ENCODE measurements at places on chromosomes 5 and 9.

DNA sequence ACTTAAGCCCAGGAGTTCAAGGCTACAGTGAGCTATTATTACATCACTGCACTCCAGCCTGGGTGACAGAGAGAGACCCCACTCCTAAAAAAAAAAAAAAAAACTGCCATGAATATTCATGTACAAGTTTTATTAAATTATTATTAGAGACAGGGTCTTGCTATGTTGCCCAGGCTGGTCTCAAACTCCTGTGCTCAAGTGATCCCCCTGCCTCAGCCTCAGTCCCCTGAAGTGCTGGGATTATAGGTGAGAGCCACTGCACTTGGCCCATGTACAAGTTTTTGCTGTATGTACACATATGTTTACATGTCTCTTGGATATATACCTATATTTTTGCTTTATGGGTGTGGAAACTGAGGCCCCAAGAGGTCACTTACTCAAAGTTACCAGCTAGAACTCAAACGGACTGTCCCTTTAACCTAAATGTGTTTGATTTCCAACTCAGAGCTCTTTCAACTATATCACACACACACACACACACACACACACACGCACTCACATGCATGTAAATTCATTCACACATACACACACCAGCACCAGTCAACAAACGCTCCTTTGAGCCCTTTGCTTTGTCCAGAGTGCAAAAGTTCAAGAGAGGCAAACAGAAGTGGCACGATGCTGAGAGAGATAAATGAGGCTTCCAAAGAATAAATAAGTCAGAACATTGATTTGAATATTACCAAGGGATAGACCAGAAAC is 42.3 kb upstream of the STRBP start:
- DNase-seq, result no peak

GRCh38 chr9:38263532-38263931 is 129.0 kb upstream of the ALDH1B1 start:
- no peak for DNase-seq

GRCh38 chr9:76534026-76534425 is 75.0 kb downstream of the GCNT1 start:
- DNase-seq, result no peak

- DNase-seq, result no peak
These were observed 14.0 kb downstream of the MTRR start for GRCh38 chr5:7882926-7883325.

- no peak for DNase-seq
These were observed 5.6 kb downstream of the JMY start for GRCh38 chr5:79241535-79241979.

- DNase-seq, result no peak
These were observed 59.5 kb downstream of the EGFLAM start for GRCh38 chr5:38317868-38318267.

DNA sequence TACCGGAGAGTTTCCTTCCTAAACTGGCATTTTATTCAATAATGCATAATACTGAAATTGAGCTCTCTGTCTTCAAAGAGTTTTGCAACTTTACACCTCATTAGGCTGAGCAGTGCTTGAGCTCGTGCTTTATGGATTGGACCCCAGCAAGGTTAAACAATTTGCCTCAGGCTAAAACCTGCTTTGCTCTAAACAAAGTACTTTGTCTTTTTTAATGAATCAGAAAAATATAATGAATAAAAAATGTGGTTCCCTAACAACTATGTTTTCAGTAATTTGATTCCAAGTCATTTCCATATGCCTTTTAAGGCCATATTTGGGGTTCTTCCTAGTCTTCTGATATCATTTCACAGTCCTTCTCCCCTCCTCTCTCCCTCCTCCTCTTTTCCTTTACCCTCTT is 20.0 kb downstream of the ZNF366 start:
- no peak for DNase-seq

DNA sequence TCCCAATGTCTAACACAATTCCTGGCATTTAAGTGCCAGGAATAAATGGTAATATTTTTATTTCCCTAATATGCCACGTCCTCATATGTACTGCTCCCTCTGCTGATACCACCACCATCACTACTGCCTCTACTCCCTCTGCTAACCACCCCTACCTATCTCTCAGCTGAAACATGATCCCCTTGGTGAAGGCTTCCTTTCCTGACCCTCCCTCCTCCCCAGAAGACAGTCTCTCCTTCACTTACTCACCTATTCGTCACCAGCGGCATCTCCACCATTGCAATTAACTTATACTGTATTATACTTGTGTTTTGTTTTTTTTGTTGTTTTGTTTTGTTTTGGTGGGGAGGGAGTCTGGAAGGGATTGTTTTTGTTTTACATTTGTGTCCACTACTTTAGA is 4.8 kb downstream of the DENND1A start:
- no peak for DNase-seq

DNA sequence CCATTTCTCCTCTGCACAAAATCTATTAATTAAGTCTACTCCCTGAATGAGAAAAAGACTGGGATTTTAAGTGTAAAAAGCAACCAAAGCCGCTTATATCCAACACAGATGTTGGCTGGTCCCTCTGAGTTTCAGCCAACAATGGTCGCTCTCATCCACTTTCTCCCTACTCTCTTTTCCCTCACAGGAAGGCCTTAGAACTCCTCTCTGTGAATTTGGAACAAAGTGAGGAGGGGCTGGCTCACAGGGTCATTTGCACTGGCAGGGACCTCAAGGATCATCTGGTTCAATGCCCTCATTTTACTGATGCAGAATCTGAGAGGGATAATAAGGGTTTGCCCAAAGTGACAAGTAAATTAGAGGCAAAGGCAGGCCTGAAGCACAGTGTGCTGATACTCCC is 64.0 kb downstream of the DPYSL3 start:
- no peak for DNase-seq

DNA sequence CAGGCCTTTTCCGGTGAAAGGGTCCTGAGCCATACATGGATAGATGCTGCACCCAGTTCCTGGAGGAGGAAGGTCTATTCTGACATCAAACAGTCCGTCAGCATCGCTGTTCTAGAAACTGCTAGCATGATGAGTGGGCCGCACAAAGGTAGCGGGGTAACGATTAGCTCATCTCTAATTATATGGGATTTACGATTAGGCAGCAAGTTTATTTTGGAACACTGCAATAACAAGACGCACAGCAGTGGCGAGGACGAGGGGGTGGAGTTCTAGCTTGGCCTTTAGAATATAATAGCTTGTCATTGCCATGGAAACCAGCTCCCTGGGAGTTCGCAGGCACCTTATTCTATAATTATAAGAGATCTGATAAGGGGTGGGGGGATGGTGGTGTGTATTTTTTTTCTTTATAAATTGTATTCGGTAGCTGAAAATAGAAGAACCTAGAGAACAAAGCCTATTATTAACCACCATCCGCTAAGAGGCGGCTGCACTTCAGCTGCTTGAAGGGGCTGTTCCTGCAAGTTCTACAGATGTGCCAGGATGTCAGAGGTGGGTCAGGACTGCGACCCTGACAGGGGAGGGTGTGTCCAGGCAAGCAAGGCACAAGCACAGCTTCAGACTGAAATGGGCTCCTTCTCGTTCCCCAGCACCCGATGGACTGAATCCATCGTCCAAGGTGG is 311.0 kb downstream of the AGTPBP1 start:
- no peak for DNase-seq

GRCh38 chr5:140338336-140338735 is 8.1 kb downstream of the HBEGF start:
- peak; percentile 27 for DNase-seq

- DNase-seq, result no peak
These were observed 674.6 kb upstream of the ZNF608 start for GRCh38 chr5:125421006-125421405.

DNA sequence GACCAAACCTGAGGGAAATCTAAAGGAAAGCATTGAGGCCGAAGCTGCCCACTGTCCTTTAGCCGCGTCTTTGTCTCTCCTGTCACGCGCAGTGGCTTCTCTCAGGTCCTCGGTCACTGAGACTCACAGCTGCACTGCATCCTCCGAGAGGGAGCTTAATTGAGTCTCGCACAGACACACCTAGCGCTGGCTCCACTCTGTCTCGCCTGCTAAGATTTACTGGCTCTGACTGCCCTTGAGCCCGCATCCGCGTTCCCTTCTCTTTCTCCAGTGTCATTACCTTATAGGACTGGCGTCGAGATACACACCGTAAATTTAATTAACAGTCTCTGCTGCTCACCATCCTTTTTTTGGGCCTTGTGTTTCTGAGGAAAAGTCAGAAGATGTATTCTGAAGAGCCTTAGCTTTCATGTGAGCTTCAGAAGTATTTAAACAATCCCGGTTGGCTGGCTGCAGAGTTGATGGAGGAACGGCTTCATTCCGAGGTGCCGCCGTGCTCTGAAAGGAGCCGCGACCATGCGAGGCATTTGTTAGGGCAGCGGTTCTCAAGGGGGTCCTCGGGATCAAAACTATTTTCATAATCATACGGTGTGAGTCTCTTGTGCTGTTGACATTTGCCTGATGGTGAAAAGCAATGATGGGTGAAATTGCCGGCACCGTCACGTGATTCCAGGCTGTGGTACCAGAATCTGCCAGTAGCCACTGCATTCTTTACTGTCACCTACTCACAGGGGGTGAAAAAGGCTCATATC is 58.3 kb downstream of the GPR107 start:
- DNase-seq, result no peak

- DNase-seq, result no peak
These were observed 43.6 kb downstream of the GAS1 start for GRCh38 chr9:86903734-86904085.

DNA sequence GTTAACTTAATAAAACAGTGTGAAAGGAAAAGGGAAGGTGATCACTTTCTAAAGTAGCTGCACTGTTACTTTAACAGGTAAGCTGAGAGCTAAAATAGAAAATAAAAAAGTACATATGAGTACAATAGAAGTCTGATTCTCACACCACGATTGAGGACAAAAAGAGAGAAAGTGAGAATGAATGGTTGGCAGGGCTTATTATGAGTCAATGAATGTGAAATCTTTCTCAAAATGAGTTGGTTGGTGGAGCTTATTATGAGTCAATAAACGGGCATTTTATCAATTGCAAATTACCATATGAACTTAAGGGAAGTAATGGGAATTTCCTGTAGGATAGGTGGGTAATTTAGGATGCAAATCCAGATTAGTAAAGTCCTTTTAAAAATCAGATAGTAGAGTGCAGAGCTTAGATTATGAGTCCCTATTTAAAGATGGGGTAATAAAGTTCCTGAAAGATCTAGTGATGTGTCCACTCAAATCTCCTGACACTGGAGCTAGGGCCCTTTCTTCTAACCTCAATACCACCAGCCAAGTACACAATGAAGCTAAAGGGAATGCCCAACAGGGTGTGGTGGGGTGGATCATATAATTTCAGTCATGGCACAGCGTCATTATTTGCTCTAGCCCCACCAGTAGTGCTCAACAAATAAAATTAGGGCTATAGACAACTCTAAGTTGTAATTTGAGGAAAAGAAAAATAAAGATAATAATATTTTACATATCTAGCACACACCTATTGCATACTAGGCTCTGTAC is 21.1 kb upstream of the TLR4 start:
- no peak for DNase-seq

DNA sequence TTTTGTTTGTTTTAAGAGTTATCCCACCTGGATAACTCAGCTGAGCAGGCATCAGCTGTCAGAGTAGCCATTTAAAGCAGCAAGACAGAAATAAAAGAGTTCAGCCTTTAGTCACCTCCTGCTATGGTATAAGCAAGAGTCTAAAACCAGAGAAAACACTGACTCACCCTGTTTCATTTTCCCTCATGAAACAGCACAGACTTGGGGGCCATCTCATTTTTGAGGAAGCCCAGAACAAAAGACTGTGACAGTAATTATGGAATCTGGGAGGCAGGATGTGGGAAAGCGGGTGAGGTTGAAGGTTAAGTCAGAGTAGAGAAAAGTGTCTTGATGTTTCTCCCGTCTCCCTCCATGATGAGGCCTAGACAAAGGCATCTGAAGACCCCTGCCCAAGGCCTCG is 90.2 kb upstream of the FAM174A start:
- DNase-seq, result no peak

GRCh38 chr5:30436691-30437090 is 756.8 kb upstream of the CDH6 start:
- DNase-seq, result no peak

- no peak for DNase-seq
These were observed 35.4 kb upstream of the AKNA start for GRCh38 chr9:114423181-114423580.

GRCh38 chr5:17895288-17896033 is 261.2 kb downstream of the TAF11L14 start:
- DNase-seq, result no peak

DNA sequence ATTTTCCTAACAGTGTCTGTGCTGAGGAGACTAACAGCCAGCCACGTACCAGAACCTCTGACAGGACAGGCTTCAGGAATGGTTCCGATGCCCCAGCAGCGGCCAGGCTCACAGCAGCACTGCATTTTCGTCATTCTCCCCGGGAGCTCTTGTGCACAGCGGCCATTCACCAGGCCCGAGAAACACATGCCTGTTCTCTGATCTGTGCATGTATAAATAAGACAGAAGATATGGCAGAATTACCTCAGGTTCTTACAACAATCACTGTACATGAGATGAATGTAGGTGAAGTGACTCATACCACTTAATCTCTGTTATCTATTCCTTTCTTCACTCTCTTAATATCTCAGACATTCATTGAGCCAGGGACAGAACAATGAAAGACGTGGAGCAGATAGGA is 143.0 kb downstream of the FBN2 start:
- no peak for DNase-seq

GRCh38 chr5:43275391-43275790 is 37.8 kb downstream of the HMGCS1 start:
- no peak for DNase-seq

DNA sequence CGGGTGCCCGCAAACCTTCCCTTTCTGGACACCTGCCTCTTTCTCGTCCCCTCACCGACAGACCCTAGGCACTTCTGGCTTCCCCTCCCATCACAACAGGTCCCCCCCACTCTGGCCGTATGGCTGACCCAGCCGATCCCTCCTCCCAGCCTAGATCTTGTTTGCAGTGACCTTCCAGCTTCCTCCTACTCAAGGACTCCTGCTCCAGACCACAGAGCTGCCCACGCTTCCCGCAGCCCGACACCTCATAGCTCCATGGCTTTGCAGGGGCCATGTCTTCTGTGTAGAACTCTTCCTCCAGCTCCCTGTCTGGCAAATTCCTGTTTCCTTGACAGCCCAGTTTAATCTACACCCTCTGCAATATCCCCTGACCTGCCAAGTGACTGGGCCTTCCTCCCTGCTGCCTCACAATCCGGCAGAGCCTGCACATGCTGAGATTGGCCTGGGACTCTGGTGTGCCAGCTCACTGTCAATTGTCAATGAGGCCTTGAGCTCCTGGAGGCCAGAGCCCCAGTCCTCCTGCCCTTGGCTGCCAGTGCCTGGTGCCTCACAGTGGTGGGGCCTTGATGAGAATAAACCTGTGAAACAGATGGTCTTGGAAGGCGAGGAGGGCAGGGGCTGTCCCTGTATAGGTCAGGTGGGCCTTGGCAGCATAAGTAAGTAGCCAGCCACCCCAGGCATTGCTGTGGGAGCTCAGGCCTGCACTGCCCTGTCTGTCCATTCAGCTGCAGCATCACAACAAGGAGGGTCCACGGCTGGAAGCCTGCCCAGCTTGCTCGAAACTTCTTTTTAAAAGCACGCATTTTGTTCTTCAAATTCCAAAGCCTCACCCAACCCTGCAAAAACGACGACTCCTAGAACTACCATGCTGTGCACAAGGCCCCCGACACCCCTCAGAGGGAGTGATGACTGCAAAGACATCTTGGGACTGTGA is 50.5 kb downstream of the GADD45G start:
- DNase-seq, result no peak
